Small intestine (tissue), 16 donors: ENCODE measurements at places on chromosomes 3 and 15. TPM values are rescaled to one million over a fixed set of nuclear protein-coding genes. Genes with fewer than 3 reads are reported as not detected.

TXNRD3 gene
- 2.4 TPM for polyA plus RNA-seq

ATP8B4 gene
- 0.45 TPM for polyA plus RNA-seq

CAMK2N2 gene
- polyA plus RNA-seq = 0.12 TPM

DAZL gene
- not detected for polyA plus RNA-seq

SLC15A2 gene
- polyA plus RNA-seq = 2.6 TPM

GOLGA8J gene
- not detected for polyA plus RNA-seq

LOXL1 gene
- polyA plus RNA-seq = 3.8 TPM

SLC6A11 gene
- polyA plus RNA-seq = not detected

NGRN gene
- polyA plus RNA-seq = 41.4 TPM

UPK1B gene
- not detected for polyA plus RNA-seq

SPTSSB gene
- polyA plus RNA-seq = 0.96 TPM

ADCY5 gene
- polyA plus RNA-seq = 3.2 TPM

CHRD gene
- 0.27 TPM for polyA plus RNA-seq

SCAANT1 gene
- 1.1 TPM for polyA plus RNA-seq

CASR gene
- not detected for polyA plus RNA-seq

PRICKLE2 gene
- not detected for polyA plus RNA-seq

POLR2H gene
- 346 TPM for polyA plus RNA-seq

TIMP4 gene
- polyA plus RNA-seq = 0.64 TPM

PCSK6 gene
- polyA plus RNA-seq = 0.67 TPM

CORO2B gene
- polyA plus RNA-seq = 1.4 TPM

CFAP100 gene
- not detected for polyA plus RNA-seq

INKA1 gene
- 0.67 TPM for polyA plus RNA-seq

ANKRD63 gene
- not detected for polyA plus RNA-seq

GXYLT2 gene
- polyA plus RNA-seq = 3.2 TPM

PPP1R14D gene
- 348 TPM for polyA plus RNA-seq
